ENCODE measurements at places on chromosomes 1 and 21.

- no peak for DNase-seq
Observed at GRCh38 chr1:227869851-227870305, 54.4 kb downstream of the PRSS38 start.

DNA sequence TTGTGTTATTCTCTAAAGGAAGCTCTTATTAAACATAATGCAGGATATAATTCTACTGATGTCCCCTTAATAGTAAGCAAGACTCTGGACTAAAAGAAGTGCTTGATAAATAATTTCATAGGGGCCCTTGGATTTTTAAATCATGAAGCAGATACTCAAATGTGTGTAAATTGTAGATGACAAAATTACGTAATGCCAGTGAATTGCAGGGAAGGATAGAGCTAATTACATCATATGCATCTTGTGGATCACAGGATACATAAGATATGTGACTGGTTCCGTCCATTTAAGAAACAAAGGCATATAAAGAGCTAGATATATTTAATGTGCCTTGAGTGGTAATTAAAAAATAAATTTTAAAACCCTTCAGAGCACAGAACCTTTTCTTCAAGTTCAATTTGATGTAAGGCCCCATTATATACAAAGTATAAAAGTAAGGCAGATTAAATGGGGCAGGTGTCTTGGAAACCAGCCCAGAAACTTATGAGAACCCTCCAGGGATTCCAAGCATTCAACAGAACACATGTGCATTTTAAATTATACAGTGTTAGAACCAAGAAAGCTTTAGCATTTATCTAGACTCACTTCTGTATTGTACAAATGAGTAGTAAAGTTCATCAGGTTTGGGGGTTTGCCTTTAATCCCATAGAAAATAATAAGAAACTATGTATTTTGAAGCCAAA, 190.4 kb downstream of the NCAM2 start:
- no peak for DNase-seq

DNA sequence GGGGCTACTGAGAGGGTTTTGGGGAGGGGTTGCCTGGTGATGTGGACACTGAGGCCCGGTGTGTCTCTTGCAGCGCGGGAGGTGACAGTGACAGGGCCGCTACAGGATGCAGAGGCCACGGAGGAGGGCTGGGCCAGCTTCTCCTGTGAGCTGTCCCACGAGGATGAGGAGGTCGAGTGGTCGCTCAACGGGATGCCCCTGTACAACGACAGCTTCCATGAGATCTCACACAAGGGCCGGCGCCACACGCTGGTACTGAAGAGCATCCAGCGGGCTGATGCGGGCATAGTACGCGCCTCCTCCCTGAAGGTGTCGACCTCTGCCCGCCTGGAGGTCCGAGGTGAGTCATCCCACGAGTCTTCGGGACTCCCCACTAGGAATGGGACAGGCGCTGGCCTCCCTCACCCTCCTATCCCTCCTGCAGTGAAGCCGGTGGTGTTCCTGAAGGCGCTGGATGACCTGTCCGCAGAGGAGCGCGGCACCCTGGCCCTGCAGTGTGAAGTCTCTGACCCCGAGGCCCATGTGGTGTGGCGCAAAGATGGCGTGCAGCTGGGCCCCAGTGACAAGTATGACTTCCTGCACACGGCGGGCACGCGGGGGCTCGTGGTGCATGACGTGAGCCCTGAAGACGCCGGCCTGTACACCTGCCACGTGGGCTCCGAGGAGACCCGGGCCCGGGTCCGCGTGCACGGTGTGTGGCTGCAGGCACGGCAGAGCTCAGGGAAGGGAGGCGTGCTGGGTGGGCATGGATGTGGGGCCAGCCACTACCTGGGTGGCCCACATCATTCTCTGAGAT, 72.5 kb downstream of the OBSCN start:
- DNase-seq = no peak

GRCh38 chr1:85125891-85126290, 74.9 kb downstream of the SYDE2 start:
- no peak for DNase-seq

- no peak for DNase-seq
Observed at GRCh38 chr1:47898133-47898845, 98.9 kb downstream of the TRABD2B start.

- DNase-seq = no peak
Observed at GRCh38 chr1:222757646-222758268, 20.8 kb downstream of the FAM177B start.

DNA sequence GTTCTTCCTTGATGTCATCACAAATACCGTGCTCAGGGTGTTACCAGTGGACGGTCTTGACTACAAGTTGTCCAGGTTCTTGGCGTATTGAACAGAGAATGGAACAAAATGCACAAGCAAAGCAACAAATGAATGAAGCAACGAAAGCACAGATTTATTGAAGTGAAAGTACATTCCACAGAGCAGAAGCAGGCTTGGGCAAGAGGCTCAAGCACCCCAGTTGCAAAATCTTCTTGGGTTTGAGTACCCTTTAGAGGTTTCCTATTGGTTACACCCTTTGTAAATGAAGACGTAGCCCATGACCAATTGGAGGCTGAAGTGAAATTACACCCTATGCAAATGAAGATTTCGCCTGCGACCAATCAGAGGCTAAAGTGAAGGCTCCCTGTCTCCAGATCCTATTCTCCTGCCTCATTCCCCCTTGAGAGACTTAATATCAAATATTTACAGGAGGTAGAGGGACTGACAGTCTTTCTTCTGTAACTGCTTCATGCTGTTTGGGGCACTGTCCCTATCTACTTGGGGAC, 38.3 kb downstream of the YY1AP1 start:
- DNase-seq = no peak

GRCh38 chr1:211518330-211519289, 26.6 kb upstream of the RD3 start:
- no peak for DNase-seq

GRCh38 chr1:160416369-160416768, 16.0 kb downstream of the VANGL2 start:
- no peak for DNase-seq

- no peak for DNase-seq
Observed at GRCh38 chr1:155990005-155990739, 11.8 kb upstream of the ARHGEF2 start.

DNA sequence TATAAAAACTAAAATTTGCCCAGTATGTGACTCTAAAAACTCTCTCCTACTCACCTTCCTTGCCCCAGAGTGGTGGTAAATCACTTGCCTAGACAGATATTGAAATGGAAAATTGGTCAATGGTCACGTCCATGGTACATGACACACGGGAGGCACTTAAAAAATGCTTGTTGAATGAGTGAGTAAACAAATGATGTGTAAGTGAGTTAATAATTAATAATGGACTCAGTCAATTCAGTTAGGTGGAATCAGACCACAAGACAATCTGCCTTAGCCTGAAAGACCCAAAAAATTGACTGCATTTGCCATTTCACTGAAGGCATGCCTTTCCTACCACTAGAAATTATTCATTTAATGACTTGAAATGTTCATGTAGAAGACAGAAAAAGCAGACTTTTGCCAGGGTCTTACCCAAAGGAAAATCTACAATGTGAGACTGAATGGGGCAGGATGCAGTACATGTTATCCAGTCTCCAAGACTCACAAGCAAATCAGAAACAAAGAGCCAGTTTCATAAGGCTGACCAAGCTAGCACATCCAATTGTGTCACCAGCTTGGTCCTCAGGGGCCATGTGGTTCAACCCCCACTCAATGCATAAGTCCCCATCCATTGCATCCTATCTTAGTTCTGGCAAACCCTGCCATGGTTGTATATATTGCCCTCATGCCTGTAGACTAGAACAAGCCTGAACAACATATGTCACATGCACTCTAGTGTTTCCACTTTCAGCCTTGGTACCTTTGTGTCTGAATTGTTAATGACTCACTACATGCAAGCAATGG, 73.6 kb downstream of the TBX15 start:
- DNase-seq = no peak

DNA sequence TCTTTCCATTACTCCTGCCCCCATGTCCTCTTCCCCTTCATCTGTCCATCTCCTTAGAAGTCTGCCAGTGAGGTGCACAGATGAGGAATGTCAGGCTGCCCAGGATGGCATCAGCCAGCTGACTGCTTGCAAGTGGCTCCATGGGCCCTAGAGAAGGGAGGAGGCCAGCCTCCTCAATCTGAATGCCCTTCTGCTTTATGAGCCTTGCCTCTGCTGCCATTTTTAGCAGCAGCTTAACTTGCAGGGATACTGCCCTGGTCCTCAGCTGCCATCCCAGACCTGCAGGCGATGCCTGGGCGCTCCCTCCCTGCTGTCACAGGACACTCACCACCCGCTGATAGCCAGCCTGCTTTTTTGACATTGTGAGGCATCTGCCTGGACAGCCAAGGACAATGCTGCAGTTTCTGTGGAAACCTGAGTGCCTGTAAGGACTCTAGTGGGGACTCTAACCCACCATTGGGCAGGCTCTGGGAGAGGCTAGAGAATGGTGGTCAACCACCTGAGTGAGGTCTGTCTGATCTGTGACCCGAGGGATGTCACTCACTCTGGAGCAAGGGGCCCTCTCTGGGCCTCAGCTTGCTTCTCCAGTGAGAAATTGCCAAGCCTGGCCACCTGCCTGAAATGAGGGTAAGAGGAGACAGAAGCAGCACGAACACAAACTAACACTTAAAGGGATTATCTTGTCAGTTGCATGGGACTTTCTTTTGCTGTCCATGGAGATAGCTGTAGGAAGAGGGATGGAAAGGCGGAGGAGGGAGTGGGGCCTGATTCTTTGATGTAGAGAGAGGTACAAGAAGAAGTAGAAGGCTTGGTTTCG, 185.0 kb downstream of the MIS18A start:
- DNase-seq = no peak

DNA sequence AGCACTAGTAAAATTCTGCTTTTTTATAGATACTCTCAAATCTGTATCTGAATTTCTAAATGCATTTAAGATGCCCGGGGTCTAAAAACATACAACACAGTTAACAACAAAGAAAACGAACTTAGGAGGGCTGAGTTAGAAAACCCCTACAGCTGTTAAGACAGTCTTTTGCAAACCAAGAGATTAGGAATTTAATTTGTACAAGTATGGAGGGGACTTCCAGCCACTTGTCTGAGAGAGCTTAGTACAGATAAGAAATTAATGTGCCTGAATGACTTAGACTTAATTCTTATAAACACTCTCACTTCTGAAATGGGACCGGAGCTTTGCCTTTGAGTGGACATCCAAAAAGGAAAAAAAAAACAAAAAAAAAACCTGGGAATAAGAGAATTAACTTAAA, 61.6 kb downstream of the SMYD3 start:
- no peak for DNase-seq

DNA sequence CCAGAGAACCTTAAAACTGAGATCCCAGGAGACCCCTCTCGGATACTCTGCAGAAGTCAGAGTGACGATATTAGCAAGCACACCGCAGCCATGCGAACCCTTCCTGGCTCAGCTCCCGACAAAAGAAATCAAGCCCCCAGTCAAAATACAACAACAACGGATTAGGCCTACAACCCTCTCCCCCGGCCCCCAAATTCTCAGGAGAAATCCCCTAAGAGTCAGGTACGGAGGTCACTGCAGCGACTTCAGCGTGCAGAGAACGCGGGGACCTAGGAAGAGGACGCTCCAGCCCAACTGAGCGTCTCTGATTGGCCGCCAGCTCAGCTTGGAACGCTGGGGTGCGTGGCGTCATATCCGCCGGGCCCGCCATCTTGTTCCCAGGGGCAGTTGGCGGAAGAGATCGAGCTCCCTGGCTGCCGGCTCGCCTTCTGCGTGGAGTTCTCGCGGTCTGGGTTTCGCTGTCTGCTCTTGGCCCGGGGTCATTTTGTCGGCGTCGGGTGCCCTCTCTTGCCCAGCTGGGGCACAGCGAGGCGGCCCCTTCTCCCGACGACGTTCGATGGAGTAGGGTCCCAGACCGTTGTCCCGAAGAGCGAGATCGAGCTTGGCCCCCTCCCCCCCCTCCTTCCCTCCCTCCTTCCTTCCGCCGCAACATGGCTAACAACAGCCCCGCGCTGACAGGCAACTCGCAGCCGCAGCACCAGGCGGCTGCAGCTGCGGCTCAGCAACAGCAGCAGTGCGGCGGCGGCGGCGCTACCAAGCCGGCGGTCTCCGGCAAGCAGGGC, at the start of gene PRPF38B:
TSS of gene PRPF38B (plus strand) at position 369 of the 782 bp plus-strand sequence. CDS start at position 651, 282 bp downstream.
- peak; percentile 96 for DNase-seq

GRCh38 chr1:108639899-108640560, 20.9 kb downstream of the HENMT1 start:
- DNase-seq = peak; percentile 16

GRCh38 chr1:205245096-205245495, 17.4 kb downstream of the TMCC2 start:
- DNase-seq = no peak

- no peak for DNase-seq
Observed at GRCh38 chr1:33736496-33736895, 127.4 kb upstream of the HMGB4 start.

DNA sequence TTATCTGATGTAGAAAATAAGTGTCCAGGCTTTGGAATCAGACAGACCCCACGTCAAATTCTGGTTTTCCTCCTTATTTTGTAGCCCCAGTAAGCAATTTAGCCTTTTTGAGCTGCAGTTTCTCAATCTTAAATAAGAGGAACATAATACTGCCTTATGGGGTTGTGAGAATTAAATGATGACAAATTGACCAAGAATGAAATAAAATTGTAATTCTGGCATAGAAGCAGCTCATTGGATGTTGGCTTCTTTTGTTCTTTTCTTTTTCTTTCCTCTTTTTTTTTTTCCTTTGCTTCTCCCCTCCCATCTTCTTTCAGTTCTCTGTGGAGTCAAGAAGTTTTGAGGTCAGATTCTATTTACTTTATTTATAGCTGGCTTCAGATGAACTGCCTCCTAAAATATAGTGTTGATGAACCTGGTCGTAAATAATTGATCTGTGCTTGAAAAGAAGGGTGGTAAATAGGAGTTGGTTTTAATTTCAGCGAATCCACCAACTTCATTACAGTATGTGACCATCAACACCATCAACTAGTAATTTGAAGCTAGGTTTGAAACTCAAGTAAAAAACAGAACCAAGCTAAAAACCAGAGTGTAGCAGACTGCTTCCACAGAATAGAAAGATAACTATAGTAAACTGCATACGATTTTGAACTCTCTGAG, 81.1 kb downstream of the CACHD1 start:
- no peak for DNase-seq

GRCh38 chr1:175871647-175872046, 128.3 kb upstream of the TNR start:
- DNase-seq = no peak

DNA sequence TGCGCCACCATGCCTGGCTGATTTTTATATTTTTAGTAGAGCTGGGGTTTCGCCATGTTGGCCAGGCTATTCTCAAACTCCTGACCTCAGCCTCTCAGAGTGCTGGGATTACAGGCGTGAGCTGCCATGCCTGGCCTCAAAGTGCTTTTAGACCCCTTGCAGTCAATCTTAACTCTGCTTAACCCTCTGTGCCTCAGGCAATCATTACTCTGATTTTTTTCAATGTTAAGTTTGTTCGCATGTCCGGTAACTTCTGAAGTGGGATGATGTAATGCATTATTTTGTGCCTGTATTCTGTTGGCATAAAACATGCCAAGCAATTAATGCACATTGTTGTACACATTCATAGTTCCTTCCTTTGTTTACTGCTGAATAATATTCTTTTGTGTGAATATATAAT, 18.6 kb downstream of the SMG7 start:
- no peak for DNase-seq

DNA sequence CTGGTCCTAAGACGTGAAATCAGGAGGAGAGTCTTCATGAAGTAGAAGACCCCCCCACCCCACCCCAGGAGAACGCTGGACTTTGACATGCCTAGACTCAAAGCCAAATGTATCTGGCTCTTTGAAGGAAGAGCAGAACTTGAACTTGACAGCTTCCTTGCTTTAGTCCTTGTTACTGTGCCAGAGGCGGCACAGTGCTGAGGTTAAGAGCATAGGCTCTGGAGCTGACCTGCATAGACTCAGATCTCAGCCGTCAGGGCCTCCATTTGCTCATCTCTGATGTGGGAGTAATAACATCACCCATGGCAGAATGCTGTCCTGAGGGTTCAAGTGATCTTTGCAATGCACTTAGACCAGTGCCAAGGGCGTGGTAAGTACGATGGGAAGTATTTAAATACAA, 39.0 kb downstream of the COL6A1 start:
- no peak for DNase-seq
